ENCODE measurements at places on chromosomes 1 and 21.

- no peak for DNase-seq
These were observed 265.8 kb downstream of the DPYD start for GRCh38 chr1:97654876-97655585.

- DNase-seq, result no peak
These were observed 7.8 kb downstream of the GLIS1 start for GRCh38 chr1:53731043-53731600.

GRCh38 chr1:111738133-111738435 is 1.1 kb downstream of the INKA2 start:
- DNase-seq, result no peak

GRCh38 chr1:91579658-91580228 is 79.1 kb downstream of the CDC7 start:
- no peak for DNase-seq

DNA sequence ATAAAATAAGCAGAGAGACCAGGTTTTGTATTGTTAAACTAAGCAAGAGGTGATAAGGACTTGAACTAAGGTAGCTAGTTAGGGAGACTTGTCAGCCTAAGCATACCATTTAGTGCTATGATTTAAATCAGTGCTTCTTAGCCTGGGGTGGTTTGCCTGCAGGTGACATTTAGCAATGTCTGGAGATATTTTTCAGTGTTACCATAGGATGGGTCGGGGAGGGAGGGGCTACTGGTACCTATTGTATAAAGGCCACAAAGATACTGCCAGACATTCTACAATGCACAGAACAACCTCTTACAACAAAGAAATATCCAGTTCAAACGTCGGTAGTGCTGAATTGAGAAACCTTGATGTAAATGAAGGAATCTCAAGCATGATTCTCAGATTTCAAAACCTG is 3.3 kb downstream of the ATP5PB start:
- no peak for DNase-seq

GRCh38 chr1:161033751-161034150 is 5.0 kb downstream of the TSTD1 start:
- peak; percentile 11 for DNase-seq

DNA sequence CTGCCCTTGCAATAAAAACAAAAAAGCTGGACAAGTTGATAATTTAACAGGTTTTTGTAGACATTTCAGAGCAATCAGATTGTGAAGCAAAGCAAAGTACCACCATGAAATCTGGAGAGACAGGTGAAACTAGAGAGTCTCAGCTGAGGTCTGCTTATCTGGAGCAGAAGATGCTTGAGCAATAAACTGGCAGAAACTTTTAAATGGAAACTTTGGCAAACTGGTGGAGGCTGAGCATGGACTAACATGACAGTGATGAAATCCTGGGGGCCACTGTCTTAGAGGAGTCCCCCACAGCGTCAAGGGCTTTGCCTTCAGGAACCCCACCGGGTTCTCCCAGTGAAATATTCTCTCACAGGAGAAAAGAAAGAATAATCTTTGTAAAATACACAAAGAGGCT is 416.3 kb upstream of the B3GALT2 start:
- no peak for DNase-seq

GRCh38 chr1:171985639-171986038 is 144.3 kb downstream of the DNM3 start:
- DNase-seq, result no peak

- no peak for DNase-seq
These were observed 29.9 kb upstream of the HJV start for GRCh38 chr1:146051452-146051851.

GRCh38 chr1:234611225-234611846 is 1.4 kb upstream of the IRF2BP2 start:
- no peak for DNase-seq

- no peak for DNase-seq
These were observed 33.6 kb downstream of the SLC35D1 start for GRCh38 chr1:67020304-67020703.

- no peak for DNase-seq
These were observed 192.8 kb downstream of the LTN1 start for GRCh38 chr21:28799926-28800325.

DNA sequence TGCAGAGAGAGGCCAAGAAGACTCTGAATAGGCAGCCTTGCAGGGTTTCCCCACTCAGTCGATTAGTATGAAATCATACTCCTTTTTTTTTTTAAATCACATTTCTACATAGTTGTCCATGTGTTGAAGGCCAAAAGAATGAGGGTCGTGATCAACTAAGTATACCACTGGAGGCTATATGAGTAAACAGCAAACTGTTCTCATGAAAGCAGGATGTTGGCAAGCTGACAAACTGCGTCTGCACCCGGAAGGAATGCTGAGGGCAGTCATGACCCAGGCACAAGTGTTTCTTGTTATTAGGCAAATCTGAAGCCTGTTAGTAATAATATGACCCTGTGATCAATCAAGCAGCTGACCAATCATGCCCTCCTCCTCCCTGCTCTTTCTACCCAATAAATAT is 213.2 kb downstream of the USH2A start:
- DNase-seq, result no peak

GRCh38 chr1:234581063-234581714 is 28.8 kb downstream of the IRF2BP2 start:
- DNase-seq, result no peak

- DNase-seq, result no peak
These were observed 149.7 kb upstream of the JUN start for GRCh38 chr1:58933599-58933926.

DNA sequence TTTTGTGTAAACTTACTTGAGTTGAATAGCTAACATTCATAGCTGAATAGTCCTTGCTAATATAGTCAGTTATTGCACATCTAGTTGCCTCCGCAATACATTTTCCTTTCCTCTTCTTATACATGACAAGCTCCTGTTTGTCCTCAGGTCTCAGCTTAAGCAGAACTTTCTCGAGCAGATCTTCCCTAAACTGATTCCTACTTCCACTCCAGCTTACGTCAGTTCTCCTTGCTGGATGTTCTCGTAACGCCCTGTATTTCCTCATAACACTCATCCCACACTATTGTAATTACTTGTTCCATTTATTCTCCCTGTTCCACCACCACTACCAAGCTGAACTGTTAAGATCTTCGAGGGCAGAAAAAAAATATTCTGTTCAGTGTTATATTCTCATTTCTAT is 15.1 kb upstream of the OMA1 start:
- DNase-seq, result no peak

GRCh38 chr21:46605767-46606426 is 1.0 kb upstream of the S100B start:
- no peak for DNase-seq

DNA sequence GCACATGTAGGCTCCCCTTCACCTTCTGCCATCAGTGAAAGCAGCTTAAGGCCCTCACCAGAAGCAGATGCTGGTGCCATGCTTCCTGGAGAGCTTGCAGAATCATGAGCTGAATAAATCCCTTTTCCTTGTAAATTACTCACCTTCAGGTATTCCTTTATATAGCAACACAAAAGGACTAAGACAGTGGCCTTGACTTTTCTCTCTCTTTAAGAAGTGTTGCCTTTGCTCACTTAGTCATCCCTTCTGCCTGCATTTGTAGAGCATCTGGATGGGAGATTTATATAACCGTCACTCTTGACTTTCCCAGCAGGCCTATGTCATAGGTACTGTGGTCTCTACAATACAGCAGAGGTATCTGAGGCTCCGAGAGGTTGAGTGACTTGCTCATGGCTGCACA is 3.7 kb downstream of the PCSK9 start:
- DNase-seq, result no peak

GRCh38 chr1:167955915-167956314 is 19.0 kb upstream of the MPC2 start:
- DNase-seq, result no peak

- DNase-seq, result no peak
These were observed 210.3 kb downstream of the ASTN1 start for GRCh38 chr1:176954242-176954641.

DNA sequence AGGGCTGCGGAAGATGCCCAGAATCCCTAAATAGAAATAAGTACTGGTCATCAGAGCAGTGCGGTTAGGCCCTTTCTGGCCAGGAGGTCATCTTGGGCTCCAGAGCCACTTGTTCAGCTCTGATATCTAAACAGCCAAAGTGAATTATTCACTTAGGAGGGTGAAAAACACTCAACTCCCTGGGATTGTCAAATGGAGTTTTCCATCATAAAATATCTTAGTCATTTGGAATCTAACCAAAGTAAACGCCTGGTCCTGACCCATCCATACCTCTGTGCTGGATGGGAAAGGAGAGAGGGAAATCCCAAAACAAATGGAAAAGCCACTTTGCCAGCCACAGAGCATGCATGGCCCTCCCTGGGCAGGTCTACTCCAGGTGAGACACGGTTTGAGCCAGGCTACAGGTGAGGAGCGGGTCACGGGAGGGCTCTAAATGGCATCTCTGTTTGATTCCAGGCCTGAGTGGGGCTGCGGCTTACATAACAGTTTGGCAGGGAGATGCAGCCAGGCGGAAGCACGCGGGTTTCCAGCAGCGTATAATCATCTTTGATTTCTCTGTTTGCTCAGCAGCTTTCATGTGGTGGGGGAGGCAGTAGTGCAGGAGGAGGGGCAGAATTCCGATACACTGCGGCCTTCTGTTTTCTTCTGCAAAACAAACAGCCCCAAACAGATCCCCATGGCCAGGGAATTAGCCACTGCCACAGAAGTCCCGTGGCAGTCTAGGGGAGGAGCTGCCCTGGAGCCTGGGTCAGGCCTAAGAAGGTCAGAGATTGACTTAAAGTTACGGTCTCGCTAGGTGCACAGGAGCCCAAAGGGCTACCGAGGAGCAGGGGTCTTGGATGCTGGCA is 59.1 kb upstream of the ZNF648 start:
- DNase-seq, result no peak

- no peak for DNase-seq
These were observed 24.4 kb upstream of the CLDN14 start for GRCh38 chr21:36504067-36505058.

- no peak for DNase-seq
These were observed 429.0 kb downstream of the KIF26B start for GRCh38 chr1:245583575-245584330.

GRCh38 chr1:31244326-31244725 is 4.6 kb upstream of the NKAIN1 start:
- no peak for DNase-seq

DNA sequence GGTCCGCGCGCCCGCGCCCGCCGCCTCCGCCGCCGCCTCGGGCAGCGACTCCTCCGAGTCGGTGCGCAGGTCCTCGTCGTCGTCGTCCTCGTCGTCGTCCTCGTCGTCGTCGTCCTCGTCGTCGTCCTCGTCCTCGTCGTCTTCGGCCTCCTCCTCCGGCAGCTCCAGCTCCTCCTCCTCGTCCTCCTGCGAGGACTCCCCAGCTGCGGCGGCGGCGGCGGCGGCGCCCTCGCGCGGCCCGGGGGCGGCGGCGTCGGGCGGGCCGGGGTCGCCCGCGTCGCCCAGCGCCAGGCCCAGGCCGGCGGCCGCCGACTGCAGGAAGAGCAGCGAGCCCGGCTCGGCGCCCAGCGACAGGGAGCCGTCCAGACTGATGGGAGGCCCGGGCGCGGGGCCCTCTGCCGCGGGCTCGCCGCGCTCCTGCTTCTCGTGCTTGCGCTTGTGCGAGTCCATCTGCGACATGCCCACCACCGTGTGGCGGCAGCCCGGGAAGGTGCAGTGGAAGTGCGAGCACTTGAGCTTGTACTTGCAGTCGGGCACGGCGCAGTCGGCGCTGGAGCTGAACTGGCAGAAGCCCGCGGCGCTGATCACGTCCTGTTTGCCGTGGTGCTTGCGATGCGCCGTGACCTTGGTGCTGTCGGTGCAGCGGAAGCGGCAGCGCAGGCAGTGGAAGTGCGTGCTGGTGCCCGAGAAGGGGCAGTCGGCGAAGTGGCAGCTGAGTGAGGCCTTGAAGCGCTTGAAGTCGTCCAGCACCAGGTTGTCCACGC is 157.3 kb downstream of the CASZ1 start:
- no peak for DNase-seq

DNA sequence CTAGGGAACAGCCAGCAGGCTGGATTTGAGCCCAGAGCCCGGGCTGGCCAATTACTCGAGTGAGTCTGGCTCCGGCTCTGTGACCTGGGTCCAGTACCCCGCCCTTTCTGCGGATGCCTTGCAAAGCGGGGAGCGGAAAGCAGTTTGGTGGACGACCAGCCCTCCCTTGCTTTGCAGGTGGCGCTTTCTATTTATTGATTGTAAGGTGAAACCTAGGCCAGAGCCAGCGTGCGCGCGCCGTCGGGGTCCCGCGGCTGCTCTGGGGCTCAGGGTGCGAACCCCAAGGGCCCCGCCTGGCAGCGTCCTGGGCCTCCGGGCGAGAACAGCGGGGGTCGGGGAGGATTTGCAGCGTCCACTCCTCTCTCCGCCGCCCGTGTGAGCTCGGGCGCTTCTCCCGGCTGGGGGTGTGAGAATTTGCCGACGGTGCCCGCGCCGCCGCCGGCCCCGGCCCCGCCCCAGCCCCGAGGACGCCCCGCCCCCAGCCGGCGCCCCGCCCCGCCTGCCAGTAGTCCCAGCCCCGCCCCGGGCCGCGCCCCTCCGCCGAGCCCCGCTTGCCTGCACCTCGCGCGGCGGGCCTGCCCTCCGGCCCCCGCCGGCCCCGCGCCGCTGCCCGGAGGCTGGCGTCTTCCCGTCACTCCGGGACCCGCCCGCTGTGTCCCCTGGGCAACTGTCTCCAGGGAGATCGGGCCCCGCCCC is 37.6 kb downstream of the PIK3CD start:
- DNase-seq, result peak; percentile 95

DNA sequence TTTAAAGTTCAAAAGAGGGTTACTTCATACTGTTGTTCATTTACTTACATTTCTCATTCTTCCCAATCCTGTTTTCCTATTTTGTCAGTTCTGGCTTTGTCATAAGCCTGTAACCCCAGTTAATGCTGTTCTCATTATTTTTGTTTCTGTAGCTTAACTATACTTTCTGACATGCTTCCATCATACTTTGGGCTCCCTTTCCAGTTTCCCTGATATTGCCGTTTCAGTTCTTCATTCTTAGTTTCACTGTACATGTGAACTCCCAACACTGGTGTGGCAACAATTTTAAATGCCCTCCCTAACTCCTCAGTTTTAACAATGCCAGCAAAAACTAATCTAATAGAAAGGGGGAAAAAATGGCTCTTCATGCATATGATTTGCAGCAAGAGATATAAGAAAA is 456.7 kb downstream of the LMO4 start:
- no peak for DNase-seq

GRCh38 chr1:36497207-36497606 is 14.5 kb upstream of the CSF3R start:
- no peak for DNase-seq

- DNase-seq, result no peak
These were observed 779.6 kb upstream of the PRMT6 start for GRCh38 chr1:106276871-106277270.

GRCh38 chr1:210385228-210385627 is 56.5 kb downstream of the HHAT start:
- DNase-seq, result no peak

DNA sequence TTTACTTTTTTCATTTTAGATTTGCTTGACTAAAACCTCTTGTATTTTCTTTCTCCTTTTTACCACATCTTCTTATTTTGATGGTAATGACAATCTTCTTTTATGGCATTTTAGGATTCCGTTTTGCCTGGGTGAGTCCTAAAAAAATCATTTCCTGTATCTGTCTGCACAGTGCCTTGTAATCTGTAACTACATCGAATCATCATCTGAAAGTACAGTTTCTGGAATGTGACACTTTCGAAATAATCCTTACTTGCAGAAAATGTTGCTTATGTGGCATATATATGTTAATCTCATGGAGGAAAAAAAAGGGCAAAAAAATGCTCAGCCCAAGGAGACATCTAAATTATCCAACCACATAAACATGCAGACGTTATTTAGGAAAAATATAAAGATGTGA is 29.0 kb downstream of the GREM2 start:
- DNase-seq, result no peak

Data from mesenteric fat pad (tissue), 1 donor.